GM12864 (cell line): ENCODE measurements at places on chromosomes 2 and 18.

- DNase-seq: no peak
Observed at GRCh38 chr18:3972291-3972930, 482.7 kb downstream of the DLGAP1 start.

- no peak for DNase-seq
Observed at GRCh38 chr18:12072996-12073395, 20.6 kb upstream of the ANKRD62 start.

DNA sequence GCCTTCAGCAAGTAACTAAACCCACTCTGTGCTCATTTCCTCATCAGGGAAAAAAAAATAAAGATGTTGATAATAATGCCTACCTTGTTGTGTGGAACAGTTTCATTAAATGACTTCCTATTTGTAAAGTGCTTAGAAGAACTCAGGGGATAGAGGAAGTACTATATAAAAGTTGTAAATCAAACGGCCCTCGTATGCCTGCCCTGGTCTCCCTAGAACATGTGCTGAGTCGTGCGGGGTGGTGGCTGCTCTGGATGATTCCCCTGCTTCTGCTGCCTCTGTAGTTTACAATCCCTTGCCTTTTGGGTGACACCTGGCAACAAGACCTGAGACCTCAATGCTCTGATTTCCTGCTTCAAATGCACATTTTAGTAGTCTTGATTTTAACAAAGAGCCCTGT, 170.0 kb downstream of the CERS6 start:
- DNase-seq: no peak

DNA sequence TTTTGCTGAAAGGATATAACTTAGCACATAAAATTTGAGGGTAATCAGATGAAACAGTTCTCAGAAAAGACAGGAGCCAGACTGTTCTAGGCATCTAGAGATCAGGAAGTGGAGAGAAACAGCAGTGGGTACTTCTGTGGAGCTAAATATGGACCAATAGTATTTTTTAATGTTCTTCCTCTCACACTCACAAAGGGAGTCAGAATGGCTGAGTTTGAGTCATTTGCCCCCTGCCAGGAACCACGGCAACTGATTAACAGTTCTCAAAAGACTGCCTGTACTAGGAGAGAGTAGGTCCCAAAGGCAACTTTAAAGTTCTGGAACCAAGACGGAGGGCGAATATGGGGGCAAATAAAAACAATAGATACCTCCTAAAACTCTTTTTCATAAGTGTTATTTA, 107.5 kb downstream of the GULP1 start:
- DNase-seq: no peak

DNA sequence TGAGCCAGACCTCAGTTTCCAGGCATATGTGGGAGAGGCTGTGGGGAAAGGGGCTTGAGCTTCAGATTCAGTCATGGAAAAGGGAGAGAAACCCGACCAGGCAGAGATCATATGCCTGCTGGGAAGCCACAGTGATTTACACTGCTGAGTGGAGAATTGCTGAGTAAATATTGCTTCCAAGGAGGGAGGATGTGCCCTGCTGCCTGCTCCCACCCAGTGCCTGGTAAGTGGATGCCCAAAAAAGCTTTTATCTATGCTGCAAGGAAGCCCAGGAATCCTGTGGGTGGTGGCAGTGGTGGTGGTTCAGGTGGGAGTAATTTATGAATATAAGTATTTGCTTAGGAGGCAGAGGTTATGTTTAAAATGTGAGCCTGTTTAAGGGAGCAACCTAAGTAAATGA, 39.5 kb downstream of the INO80C start:
- DNase-seq: no peak

DNA sequence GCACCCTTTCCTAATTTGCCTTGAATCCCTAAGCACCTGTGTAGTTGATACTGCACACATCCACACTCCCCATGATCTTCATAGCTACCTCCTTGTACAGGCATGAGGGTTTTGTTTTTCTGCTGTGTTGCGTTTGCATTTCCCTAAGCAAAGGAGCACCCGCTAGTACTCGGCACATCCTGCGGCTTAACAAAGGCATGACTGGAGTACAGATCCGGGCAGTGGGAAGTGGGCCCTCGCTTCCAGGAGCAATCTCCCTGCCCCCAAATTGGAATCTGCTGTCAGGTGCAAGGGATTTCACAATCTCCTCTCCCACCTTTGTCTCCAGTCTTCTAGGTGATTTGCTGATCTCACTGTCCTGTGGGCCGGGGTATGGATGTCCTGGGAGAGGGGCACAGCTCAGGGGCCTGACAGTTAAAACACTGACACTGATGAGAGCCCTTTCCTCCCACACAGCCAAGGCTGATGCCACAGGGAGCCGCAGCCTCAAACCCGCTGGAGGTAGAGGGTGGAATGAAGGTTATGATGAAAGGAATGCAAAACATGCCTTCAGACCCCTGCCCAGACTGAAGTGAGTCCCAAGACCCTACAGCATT, 98.7 kb upstream of the THOC1 start:
- no peak for DNase-seq

GRCh38 chr2:234444893-234445292, 52.0 kb downstream of the ARL4C start:
- DNase-seq: no peak

DNA sequence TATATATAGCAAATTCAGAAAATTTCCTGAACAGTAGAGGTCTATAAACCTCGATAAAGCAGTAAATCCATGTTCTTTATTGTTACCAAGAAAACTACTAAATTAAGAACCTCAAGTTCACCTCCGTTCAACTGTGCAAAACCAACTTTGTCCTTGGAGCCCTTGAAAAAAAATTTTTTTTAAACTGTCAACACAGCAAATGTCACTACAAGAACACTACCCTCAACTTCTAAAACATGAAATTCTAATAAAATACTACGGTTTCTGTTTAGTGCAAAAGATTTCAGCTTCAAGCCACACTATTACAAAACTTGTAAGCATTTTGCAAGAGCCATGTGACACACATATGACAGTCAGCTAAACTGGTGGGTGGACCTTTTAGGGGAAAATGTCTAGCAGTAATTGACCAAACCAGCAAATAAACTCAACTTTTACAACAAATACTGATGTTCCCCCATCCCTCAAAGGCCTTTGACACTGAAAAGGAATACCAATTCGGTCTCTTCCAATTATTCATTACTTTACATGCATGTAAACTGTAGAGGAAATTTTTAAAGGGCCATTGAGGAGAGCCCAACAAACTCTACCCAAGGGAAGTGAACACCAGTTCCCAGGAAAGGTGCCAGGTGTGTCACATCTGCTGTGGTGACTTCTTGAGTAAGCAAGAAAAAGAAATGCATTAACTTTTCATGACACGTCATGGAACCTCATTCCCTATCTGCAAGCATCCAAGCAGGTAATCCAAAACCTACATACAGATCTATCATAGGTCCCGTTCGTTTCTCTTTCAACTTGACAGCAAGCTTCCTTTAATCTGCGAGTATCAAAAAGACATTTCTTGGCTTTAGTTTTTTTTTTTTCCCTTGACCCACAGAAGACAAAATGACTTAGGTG, 1.4 kb downstream of the RAB1A start:
- DNase-seq: no peak

DNA sequence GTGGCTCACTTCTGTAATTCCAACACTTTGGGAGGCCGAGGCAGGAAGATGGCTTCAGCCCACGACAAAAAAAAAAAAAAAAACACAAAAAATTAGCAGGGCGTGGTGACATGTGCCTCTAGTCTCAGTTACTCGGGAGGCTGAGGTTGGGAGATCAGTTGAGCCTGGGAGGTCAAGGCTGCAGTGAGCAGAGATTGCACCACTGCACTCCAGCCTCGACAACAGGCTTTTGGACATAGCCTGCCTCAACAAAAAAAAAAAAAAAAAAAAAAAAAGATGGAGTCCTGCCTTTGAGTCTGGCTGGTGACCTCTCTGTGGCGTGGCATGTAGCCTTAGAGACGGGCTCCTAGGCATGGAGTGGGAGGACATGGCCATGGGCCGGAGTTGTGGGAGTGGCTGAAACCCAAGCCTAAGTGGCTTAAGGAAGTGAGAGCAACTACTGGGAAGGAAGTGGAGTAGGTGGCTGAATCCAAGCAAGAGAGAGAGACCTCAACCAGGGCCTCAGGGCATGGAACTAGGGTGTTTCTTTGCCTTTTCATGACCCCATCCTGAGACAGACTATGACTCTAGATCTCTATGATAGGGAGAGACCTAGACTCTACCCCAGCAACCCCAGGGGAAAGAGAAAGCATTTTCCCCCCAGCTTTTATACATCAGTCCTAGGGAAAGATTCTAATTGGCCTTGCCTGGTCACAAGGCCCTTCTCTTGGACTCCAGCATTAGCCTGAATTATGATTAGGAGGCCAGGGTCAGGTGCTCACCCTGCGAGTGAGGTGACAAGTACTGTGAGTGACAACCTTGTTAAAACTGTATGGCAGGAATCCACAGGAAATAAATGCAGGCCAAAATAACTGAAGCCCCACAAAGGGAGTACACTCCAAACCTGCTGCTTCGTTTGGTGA, 34.2 kb downstream of the NPAS2 start:
- DNase-seq: no peak

DNA sequence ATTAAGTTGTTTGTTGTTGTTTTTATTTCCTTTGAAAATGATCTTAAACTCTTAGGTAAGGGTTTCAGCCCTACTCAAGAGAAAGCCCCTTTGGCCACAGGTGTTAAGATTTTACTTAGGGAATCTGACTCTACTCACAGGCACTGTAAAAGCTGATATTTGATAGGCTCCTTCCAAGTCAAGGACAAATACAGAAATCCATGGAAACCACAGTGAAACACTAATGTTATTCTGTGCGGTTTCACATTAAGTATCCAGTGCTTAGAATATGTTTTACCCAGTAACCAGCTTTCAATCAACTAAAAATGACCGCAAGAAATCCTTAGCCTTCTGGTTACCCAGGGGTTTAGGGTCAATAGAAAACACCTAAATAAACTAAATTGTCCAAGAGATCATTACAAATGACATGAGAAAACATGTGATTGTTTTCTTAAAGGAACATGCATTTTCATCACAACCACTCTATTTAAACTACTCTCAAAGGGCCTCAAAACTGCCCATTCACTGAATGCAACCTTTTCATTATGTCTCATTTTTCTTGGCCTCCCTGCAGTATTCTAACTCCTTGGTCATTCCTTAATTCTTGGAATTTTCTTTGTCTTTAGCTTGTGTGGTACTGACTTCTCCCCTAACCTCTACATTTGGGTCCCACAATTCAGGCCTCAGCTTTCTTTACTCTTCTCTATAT, 56.0 kb downstream of the CDH2 start:
- no peak for DNase-seq

DNA sequence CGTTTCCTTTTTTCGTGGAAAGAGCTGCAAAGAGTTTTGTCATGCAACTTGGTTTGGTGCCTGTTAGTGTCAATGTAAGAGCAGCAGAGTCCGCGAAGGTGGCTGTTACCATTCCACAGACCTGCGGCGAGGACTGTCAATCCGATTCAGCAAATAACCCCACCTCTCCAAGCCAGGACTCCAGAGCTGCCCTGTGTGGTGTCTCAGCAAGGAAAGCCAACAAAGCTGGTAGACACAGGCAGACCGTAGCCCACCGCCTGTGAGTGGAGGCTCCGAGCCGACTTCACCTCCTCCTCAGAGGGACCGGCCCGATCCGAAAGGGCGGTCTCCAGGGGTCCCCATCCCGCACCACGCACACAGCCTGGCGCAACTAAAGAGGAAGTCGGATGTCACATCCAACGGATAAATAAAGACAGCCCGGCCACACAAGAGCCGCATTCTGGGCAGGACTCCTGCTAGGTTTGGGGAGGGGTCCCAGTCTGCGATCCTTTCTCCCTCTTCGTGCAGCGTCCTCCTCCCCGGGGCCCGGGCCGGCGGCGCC, 819 bp downstream of the ANKRD44 start:
- no peak for DNase-seq

- DNase-seq: no peak
Observed at GRCh38 chr2:160694221-160694620, 200.6 kb upstream of the RBMS1 start.

- no peak for DNase-seq
Observed at GRCh38 chr2:119429225-119429981, 2.3 kb upstream of the TMEM37 start.

DNA sequence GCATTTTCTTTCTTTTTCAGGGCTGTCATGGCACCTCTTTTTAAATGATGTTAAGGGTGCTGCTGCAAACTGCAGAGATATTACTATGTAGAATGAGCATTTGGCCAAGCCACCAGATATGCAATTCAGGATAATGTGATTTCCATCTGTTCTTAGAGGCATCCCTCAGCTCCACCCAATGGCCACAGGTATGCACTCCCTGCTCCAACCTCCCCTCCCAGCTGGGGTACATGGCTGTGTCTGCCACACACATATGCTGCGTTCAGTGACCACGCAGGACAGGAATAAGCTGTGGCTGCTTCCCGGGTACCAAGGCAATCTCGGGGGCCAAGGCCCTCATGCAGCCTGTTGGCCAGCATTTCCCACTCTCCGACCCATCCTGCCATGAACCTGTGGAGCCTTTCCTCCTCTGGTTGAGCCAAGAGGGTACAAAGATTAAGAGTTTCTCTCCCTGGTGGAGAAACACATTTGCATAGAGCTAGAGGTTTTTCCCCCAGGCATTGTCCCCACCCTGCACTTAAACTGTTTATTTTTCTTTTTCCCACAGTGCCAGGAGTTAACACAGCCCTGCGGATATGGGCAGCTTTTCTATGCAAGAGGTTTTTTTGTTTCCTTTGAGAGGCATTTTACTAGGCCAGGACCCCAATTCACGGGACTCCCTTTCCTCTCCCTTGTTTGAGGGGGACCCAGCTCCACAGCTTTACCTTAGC, 147.0 kb downstream of the GCA start:
- DNase-seq: no peak

- no peak for DNase-seq
Observed at GRCh38 chr2:205858881-205859441, 176.7 kb downstream of the NRP2 start.

DNA sequence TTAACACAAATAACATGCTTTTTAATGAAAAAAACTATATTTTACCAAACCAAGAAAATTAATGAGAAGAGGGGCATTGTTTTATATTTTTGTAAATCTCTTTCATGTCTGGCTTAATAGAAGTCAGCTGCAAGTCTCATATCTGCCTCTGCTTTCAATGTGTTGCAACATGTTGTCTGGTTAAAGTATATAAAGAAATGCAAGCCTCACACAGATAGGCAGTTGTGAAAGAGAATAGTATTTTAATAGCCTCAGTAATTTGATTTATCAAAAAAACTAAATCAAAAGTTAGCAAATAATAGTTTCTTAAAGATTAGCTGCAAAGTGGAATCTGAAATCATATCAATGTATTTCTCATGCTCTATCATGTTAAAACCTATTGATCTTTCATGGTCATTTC, 52.9 kb upstream of the NCOA1 start:
- DNase-seq: no peak

- no peak for DNase-seq
Observed at GRCh38 chr2:172375251-172375650, 52.1 kb upstream of the ITGA6 start.
